AG04450 (cell line): ENCODE measurements at places on chromosomes 3 and 15.
A peak's percentile ranks its signal among the peaks of the same experiment; 100 is the strongest.

DNA sequence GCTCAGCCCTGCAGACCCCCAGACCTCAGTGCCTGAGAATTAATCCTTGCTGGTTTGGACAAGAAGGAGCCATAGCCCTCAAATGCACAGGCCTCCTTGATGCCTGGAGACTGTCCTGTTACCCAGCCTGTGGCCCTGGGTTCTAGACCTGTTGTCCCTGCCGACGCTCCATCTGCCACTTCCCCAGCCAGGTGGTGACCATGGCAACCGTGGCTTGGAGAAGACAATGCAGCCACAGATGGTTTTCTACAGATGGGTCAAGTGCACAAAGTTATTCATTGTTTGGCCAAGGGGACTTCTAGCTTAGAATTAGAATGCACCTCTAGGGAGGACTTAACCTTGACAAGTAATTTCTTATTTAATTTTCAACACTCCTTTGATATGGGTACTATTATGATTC, 297.1 kb downstream of the UACA start:
- DNase-seq = no peak

- no peak for DNase-seq
Measured at GRCh38 chr3:152278756-152279427, 10.2 kb downstream of the MBNL1 start.

- DNase-seq = no peak
Measured at GRCh38 chr3:48436855-48437254, 3.1 kb downstream of the CCDC51 start.

DNA sequence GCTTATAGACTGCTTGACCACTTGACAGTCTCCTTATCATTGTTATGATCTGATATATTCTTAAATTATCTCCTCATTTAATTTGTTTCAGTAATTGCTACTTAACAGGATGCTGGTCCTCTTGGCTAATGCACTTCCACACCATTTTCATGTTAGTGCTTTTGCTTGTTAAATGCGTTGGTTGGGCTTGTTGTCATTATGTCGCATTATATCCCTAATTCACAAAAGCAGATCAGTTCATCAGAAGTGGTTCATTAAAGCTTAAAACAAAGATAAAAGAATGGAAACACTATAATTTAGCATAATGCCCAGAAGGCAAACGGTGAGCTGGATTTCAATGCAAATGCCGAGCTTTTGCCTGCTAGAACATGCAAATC, 17.1 kb upstream of the EHHADH start:
- no peak for DNase-seq

DNA sequence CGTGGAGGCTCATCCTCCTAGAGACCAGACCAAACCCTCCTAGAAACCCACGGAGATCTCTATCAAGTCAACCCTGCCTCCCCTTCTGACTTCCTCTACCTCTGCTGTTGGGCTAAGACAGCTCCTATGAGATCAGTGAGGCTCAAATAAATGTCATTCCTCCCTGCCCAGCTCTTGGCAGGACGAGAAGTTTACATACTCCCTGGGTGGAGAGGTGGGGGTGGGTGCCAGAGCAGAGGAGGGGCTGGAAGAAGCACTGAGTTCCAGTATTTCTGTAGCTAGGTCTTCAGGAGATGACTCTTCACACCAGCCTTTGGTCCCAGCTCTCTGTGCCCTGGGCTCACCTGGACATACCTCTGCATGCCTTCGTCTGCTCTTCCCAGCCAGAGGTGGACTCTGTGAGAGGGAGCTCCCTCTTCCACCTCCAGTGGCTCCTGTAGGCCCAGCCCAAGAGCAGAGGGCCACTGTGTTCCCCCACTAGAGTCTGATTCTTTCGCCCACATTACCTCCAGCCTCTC, 42.4 kb upstream of the TLE3 start:
- no peak for DNase-seq

GRCh38 chr15:60766391-60767128, 287.6 kb upstream of the ICE2 start:
- no peak for DNase-seq

GRCh38 chr15:99635794-99636193, 70.0 kb downstream of the MEF2A start:
- DNase-seq = no peak

DNA sequence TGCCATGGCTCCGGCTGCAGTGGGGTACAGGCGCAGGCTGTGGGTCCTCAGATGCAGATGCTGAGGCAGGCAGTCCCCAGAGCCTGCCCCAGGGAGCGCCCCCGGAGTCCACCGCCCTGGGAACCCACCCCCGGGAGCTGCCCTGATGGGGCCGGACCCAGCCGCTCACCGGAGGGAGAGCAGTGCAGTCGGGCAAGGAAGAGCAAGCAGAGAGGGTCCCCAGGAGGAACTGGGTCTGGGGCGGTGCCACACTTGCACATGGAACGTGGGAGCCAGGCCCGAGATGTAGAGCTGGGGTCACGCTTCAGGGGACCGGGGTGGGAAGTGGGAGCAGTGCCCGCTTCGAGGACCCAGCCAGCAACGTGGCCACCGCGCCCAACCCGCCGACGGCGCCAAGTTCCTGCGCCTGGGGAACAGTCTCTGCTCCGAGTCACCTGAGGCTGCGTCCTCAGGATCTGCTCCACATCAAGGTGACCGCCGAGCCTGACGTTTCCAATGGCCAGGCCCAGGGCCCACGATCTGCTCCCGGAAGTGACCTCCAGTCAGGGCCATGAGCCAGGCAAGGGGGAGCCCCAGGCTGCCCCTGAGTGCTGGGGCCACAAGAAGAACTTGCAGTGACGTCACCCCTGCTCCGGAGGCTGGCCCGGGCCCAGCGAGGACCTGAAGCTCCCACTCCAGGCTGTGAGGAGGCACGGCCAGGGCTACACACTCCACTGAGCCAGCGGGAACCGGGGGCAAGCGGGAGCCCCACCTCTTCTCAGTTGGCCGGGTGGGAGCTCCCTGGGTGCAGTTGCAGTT, 27.0 kb upstream of the TFG start:
- no peak for DNase-seq

- DNase-seq = no peak
Measured at GRCh38 chr15:63160638-63161037, 3.4 kb upstream of the RPS27L start.

DNA sequence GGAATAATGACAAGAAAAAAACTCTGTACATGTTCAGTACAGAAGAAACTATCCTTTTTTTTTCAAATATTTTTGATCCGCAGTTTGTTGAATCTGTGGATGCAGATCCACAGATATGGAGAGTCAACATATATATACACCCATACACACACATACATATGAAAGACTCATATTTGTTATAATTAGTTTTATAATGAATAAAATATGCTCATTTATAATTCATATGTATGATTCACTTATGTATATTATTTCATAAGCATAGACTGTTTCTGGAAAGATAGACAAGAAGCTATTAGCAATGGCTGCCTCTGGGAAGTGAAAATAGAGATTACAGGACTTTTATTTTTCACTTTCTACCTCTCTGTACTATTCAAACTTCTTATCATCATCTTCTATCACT, 9.8 kb downstream of the DZIP1L start:
- no peak for DNase-seq

DNA sequence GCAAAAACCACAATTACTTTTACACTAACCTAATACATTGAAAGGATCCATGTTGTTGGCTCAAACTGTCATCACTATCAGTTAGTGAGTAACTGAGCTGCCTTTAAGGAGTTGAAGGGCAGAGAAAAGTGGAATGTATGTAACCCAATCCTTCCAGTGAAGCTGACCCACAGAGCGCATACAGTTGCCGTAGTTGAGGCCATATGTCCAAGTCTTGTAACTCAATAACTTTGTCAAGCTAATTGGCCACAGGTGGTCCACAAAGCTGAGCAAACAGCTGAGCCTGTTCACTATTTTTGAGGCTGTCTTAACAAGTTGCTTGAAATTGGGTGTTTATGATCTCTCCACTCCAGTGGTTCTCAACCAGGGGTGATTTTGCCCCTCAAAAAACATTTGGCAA, 169.0 kb upstream of the SLC24A5 start:
- DNase-seq = no peak

DNA sequence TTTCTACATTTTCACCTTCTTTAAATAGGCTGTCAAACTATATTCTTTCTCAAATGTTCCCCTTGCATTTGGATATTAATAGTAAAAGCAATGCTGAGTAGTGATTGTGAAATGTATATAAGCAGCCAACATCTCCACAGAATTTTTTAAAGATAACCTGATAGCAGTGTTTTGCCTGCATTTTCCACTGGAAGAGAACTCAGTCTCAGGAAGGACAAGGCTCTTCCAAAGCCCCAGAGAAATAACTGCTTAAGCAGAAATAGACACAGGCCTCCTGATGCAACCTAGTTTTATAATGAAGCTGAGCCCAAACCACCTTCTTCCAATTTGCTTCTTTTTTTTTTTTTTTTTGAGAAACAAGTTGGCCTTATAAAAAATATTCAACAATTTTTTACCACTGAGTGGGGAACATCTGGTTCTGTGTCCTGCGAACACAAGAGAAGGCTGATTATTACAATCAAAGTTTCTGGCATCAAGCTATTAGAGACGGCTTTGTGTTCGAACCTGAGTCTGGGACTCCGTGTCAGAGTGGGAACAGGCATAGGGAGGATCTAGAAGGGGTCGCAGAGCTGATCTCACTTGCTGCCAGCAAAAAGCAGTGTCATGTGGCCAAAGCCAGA, 332.5 kb upstream of the TBL1XR1 start:
- no peak for DNase-seq

GRCh38 chr3:120129051-120129450, 34.8 kb upstream of the GSK3B start:
- DNase-seq = no peak

DNA sequence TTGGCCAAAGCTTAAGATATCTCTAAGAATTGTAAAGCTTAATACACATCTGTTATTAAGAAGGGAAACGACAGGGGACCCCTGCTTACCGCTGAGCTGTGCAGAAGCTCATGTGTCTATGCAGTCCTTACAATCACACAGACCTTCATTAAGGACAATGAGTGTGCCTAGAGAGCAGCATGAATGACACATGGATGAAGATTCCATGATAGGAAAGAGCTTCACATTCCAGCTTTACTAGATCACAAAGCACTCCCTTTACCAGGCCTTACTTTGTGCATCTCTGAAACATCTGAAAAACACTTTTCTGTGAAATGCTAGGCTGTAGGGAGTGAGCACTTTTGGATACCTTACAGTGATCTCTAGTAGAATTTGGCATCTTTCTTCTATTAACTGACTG, 32.0 kb downstream of the RNF168 start:
- no peak for DNase-seq

DNA sequence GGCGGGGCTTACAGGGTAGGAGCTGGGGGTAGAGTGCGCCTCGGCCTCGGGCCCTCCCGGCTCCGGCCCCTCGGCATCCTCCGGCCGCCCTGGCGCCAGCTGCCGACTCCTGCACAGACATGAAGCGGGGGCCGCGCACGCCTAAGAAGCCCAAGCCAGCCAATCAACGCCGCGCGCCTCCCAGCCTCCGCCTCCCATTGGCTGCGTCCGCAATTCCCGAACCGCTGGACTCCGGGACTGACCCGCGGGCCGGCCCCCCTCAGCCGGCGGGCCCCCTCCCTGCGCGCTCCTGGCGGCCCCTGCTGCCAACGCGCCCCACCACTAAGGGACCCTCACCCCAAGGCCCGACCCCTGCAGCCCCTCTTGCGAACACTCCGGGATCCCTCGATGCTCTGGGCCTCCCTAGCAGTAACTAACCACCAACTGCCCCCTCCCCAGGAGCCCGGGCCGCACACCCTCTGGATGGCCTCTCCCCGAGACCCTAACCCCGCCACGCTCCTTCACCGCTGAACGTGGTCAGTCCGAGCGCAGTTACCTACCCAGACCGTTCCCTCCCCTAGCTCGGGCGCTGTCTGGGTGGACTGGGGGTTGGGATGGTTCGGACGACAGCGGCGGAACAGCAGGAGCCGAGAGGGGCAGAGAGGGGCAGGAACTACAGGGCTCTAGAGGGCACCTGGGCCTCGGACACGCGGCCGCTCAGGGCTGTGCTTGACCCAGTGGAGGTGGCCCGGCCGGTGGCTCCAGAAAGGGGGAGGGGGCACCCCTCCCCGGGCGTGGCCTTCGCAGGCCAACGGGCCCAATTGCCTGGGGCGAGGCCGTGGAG, 5.0 kb downstream of the GATA2 start:
- DNase-seq = peak; percentile 80

DNA sequence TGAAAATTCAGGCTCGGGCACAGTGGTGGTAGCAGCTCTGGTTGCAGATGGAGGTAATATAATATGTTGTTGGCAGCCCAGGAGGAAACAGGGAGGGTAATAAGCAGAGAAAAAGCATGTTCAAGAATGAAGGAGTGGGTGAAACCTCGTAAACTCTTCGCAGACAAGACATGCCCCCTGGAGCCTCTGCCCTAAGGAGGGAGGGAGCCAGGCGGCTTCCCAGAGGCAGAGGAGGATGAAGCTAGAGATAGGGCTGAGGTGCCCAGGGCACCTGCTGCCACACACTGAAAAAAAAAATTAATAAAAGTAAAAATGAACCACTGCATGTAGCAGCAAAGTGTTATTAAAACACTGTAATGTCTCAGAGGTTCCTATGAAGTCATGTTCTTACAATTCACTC, 137.3 kb downstream of the FOXP1 start:
- no peak for DNase-seq

DNA sequence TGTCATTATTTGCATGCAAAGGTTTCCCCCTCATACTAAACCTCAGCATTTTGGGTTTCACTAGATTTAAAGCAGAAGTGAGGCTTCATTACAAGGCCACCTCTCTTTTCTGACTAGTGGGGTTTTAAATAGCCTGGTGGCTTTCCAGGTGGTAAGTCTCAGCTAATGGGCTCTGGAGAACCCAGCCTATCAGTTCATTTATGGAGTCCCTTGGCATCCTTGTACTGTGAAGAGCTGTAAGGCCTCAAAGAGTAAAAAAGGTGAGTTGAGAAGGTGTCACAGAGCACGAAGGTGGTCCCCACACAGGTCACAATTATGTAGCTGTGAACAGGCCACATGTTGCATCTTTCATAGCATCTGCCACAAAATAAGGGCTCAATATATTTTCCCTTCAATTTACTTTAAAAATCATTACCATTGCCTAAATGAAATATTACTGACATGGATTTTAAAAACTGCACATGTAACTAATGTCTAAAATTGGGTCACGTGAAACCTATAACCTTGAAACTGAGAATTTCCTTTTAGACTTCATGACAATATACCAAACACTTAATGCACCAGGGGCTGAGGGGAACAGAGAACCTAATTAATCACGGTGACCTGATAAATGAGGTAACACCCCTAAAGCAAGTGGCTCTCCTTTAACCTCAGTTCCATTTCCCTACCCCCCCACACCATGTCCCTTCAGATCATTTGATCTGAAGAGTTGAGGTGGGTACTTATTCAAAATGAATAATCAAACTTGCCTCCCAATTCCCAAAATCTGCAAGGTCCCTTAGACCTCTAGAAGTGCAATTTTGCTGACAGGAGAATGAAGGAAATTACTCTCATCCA, 1.3 kb downstream of the NGLY1 start:
- DNase-seq = no peak

- DNase-seq = no peak
Measured at GRCh38 chr3:52232279-52233107, 6.5 kb downstream of the TWF2 start.
